ENCODE measurements at places on chromosomes 3 and 15.

GRCh38 chr3:112627419-112627818 lies 13.5 kb downstream of the CCDC80 start:
- no peak for DNase-seq

- no peak for DNase-seq
These were observed 1097.8 kb downstream of the NAALADL2 start for GRCh38 chr3:175956964-175957363.

DNA sequence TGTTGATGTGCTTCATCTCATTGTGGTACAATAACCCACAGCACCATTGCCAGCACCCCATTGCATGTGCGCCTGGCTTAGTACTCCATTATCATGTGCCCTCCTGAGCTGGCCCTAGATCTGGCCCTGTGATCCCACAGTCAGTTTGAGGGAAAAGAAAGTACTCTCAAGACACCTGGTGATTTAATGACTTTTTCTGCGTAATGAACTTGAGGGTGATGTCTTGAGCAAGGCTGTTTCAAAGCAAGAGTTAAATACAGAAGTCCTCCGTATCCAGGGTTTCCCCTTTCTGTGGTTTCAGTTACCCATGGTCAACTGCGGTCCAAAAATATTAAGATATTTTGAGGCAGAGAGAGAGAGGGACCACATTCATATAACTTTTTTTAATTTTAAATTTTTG lies 16.3 kb downstream of the C3orf20 start:
- no peak for DNase-seq

DNA sequence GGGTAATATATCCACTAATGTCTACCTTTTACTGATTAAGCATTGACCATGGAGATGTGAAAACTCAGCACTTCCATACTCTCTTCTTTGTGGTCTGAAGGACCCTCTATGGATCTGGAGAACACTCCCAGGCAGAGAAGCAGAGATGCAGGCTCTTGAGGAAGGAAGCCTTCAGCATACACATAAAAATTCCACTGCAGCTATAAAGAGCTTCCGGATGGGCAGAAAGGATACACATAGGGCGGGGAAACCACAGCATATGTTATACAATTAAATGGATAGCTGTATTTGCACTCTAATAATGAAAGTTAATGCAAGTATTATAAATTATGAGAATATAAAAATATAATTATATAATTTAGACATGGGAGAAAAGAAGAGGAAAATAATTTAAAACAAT lies 1258.2 kb upstream of the ALCAM start:
- no peak for DNase-seq

DNA sequence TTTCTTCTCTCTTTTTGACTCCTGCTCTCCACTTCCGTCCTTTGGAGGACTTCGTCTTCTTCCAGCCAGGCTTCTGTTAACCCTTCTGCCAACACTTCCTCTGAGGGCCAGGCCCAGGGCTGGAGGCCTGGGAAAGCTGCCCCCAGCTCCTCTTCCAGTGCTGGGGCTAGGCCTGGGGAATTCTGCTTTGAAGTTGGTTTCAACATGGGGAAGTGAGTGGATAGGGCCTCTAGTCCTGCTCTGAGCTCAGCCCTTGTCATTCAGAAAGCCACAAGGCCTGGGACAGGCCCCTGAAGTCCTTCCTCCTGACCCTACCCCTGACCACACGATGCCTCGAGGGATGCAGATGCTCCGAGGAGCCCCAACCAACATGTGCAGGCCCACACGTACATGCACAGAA lies 53.9 kb upstream of the HERC1 start:
- no peak for DNase-seq

- DNase-seq: peak; percentile 71
These were observed 759 bp downstream of the WDR6 start for GRCh38 chr3:49007771-49008528.
